ENCODE measurements at places on chromosomes 3 and 15. TPM values are rescaled to one million over a fixed set of nuclear protein-coding genes. Genes with fewer than 3 reads are reported as not detected.
A peak's percentile ranks its signal among the peaks of the same experiment; 100 is the strongest.

GRCh38 chr3:66998113-66998903 lies at the start of gene KBTBD8:
Gene KBTBD8 (plus strand): TSS chr3:66998307. CDS start chr3:66998356, 49 bp downstream.
- peak; percentile 99 for DNase-seq

Gene PLSCR2
- polyA plus RNA-seq = 0.84 TPM

DNA sequence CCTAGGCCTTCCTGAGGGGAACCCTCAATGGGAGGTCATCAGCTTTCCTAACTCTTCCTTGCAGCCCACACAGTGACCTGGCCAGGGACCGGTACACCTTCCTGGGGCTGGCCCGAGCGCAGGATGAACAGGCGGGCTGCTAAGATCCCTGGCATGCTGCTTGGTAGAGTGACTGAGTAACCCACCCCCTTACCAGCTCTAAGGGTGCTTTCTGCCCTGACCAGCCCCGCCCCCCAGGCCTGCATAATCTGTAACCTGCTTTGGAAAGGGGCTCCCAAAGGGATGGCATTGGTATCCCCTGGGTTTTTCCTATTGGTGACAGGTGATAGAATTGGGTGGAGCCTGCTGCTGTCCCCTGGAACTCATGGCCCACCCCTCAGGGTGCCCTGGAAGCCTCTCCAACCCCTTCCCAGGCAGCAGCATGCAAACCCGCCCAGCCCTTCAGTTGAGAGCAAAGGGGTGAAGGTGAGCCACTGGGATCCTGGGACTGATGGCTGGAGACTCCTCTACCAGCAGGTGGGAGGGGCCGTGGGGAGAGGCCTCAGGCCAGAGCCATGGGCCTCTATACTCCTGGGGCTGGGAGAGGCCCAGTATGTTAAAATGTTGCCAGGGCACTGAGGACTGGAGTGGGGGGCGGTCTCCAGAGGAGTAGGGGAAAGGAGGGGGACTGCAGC lies 11.1 kb upstream of the KIF7 start:
- DNase-seq = no peak

DNA sequence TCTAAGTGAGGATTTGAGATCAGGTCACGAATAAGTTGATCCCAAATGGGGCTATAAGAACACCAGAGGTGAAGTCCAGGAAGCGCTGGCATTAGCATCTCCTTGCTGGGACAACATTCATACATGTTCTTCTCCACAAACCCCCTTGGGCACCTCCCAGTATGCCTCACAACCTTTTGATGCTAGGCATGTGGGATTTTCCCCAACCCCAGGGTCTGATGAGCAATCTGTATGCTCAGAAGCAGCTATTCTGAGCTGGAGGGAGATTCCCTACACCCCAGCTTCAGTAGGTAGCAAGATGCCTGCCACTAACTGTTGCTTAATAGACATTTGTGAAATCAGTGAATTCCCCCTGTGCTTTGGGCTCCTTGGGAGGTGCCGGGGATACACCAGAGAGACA lies 32.2 kb downstream of the SLC6A11 start:
- no peak for DNase-seq

Gene ASB14
- polyA plus RNA-seq = 1.6 TPM
